Right lung (tissue), 10 donors: ENCODE measurements at places on chromosomes 16 and 17.

DNA sequence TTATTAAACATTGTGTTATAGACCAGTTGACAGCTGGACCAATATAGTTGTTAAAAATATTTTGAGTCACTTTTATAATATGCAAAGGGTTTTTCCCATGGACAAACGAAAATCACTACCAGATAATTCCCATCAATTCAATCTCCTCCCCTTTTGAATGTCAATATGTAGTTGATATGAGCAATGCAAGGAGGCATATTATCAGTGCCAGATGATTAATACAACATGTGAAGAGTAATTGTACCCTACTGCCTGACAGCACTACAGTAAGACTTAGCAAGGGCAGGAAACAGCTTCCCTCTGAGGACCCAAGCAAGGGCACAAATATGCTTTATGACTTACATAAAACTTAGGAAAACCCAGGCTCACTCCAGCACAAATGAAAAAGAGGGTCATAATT lies 17.3 kb downstream of the KANSL1 start:
- DNase-seq, result no peak

GRCh38 chr17:70013911-70014310 lies 61.1 kb upstream of the KCNJ16 start:
- no peak for DNase-seq

GRCh38 chr16:11064202-11064540 lies 119.8 kb downstream of the CLEC16A start:
- no peak for DNase-seq

- no peak for DNase-seq
Measured at GRCh38 chr17:47622180-47622549, 27.6 kb upstream of the KPNB1 start.

GRCh38 chr16:75491876-75492275 lies 3.4 kb downstream of the CHST6 start:
- no peak for DNase-seq

DNA sequence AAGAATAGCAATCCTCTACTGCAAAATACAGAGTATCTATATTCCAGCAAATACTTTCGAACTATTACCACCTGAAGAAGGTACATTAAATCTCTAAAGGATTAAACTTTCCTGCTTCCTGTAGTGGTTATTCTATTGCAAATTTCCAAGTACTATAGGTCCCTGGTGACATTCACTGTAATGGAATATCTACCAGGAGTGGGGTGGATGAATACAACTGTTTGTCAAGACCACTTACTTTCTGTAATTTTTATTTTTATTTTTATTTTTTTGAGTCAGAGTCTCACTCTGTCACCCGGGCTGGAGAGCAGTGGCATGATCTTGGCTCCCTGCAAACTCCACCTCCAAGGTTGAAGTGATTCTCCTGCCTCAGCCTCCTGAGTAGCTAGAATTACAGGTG lies 389.5 kb downstream of the TMEM114 start:
- no peak for DNase-seq
